ENCODE measurements at places on chromosomes 1 and 21. TPM values are rescaled to one million over a fixed set of nuclear protein-coding genes. Genes with fewer than 3 reads are reported as not detected.

Gene ZNF593OS
- total RNA-seq = not detected

Gene C8B
- total RNA-seq = not detected

Gene OR14I1
- total RNA-seq = not detected

Gene NFASC
- not detected for total RNA-seq

Gene ORC1
- total RNA-seq = 17.1 TPM
